Mesothelial cell of epicardium (in vitro differentiated cells): ENCODE measurements at places on chromosomes 4 and X. TPM values are rescaled to one million over a fixed set of nuclear protein-coding genes. Genes with fewer than 3 reads are reported as not detected.

GRCh38 chr4:80592950-80593349, 257.4 kb downstream of the CFAP299 start:
- no peaks in the 10 kb centered on the region for H3K36me3 ChIP-seq
- no peak overlapping the region for H3K4me3 ChIP-seq
- H3K27ac ChIP-seq = no peak overlapping the region
- H3K27me3 ChIP-seq = peaks cover 10% of the 10 kb centered on the region

F11 gene
- 0.11 TPM in 1 of 3 replicates, not detected in the others for total RNA-seq

DGKK gene
- total RNA-seq = 0.04 to 0.07 TPM (median 0.05 TPM) in 3 replicates

GYPA gene
- total RNA-seq = not detected in 3 replicates

DNA sequence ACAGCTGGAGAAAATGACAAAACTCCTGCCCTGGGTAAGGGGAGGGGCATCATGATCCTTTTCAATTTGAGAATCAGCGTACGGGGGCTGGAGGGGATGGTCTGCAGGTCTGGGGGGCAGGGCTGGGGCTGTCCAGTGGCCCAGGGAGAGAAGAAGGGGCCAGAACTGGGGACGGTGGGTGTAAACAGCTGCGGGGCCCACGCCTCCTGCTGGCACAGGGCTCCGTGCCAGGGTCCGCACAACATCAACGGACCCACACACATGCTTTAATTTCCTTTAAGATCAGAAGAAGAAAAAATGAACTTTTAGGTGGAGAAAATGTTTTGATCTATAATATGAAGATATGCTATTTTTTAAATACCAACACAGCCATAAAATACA, 52.1 kb downstream of the PSAPL1 start:
- no peak for DNase-seq
- no peak overlapping the region for H3K27ac ChIP-seq
- H3K4me3 ChIP-seq = no peak overlapping the region
- H3K4me1 ChIP-seq = no peaks in the 10 kb centered on the region

TEC gene
- 2.3 to 3.5 TPM (median 3.3 TPM) in 3 replicates for total RNA-seq

- no peak overlapping the region for H3K27ac ChIP-seq
- no peak for DNase-seq
- H3K4me3 ChIP-seq = no peak overlapping the region
- H3K27me3 ChIP-seq = no peaks in the 10 kb centered on the region
- peaks cover 38% of the 10 kb centered on the region for H3K36me3 ChIP-seq
- no peaks in the 10 kb centered on the region for H3K4me1 ChIP-seq
These were observed 40.5 kb downstream of the LCORL start for GRCh38 chr4:17981063-17981462.

GRCh38 chrX:119424999-119425398, 25.9 kb downstream of the SLC25A43 start:
- H3K36me3 ChIP-seq = peaks cover 7% of the 10 kb centered on the region
- H3K27ac ChIP-seq = no peak overlapping the region
- no peaks in the 10 kb centered on the region for H3K4me1 ChIP-seq
- no peaks in the 10 kb centered on the region for H3K27me3 ChIP-seq

GRCh38 chrX:40411340-40412111, 169.2 kb upstream of the ATP6AP2 start:
- DNase-seq = no peak
- no peaks in the 10 kb centered on the region for H3K27me3 ChIP-seq
- no peaks in the 10 kb centered on the region for H3K4me1 ChIP-seq
- no peaks in the 10 kb centered on the region for H3K36me3 ChIP-seq
- no peak overlapping the region for H3K4me3 ChIP-seq

GRCh38 chr4:177131736-177132135, 177.9 kb upstream of the NEIL3 start:
- no peaks in the 10 kb centered on the region for H3K27me3 ChIP-seq
- H3K36me3 ChIP-seq = peaks cover 6% of the 10 kb centered on the region
- H3K4me3 ChIP-seq = no peak overlapping the region
- DNase-seq = no peak
- H3K4me1 ChIP-seq = no peaks in the 10 kb centered on the region
- H3K27ac ChIP-seq = no peak overlapping the region

GRCh38 chr4:112321776-112322684, 24.9 kb downstream of the ALPK1 start:
- peaks cover 7% of the 10 kb centered on the region for H3K36me3 ChIP-seq
- peak; percentile 44 for DNase-seq
- no peak overlapping the region for H3K4me3 ChIP-seq

DNA sequence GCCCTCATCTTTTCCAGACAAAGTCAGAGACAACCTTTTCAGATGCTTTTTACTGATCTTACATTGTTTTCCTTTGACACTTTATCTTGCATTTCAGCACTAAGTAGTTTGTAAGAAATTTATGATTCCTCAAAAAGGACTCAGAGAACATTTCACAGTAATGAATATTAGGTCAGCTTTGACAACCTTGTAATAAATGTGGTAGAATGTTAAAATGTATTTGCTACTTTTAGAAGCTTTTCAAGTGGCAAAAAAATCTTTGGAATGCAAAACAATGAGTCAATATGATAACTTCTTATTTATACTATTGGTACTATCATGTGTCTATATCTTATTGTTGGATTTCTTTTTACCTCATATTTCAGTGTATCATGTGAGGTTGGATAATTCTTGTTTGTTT, 146.2 kb upstream of the FAT4 start:
- H3K4me3 ChIP-seq = no peak overlapping the region
- no peak overlapping the region for H3K27ac ChIP-seq
- no peaks in the 10 kb centered on the region for H3K27me3 ChIP-seq
- peaks cover 5% of the 10 kb centered on the region for H3K4me1 ChIP-seq
- no peak for DNase-seq
- H3K36me3 ChIP-seq = no peaks in the 10 kb centered on the region

DNA sequence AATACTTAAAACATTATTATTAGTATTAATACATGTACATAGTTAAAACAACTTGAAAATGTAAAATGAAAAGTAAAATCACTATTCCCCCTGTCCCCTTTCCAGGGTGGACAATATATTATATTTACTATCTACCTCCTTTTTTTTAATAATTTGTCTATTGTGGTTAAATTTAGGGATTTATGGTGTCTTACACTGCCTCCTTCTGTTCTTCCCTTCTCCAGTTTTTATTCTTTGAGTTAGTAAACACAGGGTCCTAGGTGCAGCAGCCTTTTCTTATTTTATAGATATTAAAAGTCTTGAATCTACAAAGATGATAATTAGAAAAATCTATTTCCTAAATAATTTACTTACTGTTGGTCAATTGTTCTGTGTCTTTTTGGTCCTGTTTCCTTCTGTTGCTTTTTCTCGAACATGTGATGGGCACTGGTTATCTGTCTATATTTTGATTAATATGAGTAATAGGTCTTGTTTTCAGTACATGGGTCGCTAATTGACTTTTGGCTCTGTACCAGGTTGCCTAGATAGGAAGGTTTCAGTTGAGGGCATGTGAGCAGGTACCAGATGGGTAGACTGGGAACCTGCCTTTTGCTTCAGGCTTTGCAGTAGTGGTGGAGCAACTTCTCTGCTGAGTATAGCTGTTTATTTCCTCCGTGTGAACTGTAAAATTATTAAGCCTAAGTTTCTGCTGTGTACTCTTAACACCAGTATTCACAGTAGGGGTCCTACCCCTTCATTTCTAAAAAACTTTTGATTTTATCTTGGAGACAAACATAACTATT, 1.1 kb downstream of the NUDT9 start:
- no peak for DNase-seq
- peak overlapping the region; percentile 92 for H3K4me3 ChIP-seq
- H3K36me3 ChIP-seq = no peaks in the 10 kb centered on the region
- H3K27me3 ChIP-seq = no peaks in the 10 kb centered on the region
- H3K4me1 ChIP-seq = peaks cover 47% of the 10 kb centered on the region
- peak overlapping the region; percentile 99 for H3K27ac ChIP-seq

DNA sequence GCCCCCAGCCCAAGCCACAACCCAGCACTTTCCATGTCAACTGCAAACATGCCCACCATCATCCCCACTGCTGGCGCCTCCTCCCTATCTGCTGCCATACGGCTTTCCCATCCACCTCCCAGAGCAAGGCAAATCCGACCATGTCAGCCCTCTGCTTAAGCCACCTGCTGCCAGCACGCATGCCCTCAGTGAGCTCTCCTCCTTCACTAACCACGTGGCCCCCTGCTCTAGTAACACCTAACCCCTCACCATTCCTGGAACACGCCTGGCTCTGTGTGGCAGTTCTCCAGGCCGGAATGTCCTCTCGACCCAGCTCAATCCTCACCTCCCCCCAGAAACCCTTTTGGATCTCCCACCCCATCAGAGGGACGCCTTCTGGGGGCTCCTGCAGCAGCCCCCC, 17.4 kb downstream of the BCAP31 start:
- DNase-seq = no peak
- H3K27me3 ChIP-seq = no peaks in the 10 kb centered on the region
- H3K27ac ChIP-seq = no peak overlapping the region
- H3K36me3 ChIP-seq = peaks cover 8% of the 10 kb centered on the region
- H3K4me3 ChIP-seq = no peak overlapping the region

GRCh38 chr4:137644201-137644600, 111.9 kb upstream of the PCDH18 start:
- H3K4me3 ChIP-seq = no peak overlapping the region
- H3K27me3 ChIP-seq = no peaks in the 10 kb centered on the region
- no peak overlapping the region for H3K27ac ChIP-seq
- no peaks in the 10 kb centered on the region for H3K36me3 ChIP-seq
- peaks cover 3% of the 10 kb centered on the region for H3K4me1 ChIP-seq

LONRF3 gene
- total RNA-seq = 0.97 to 1.6 TPM (median 1.3 TPM) in 3 replicates

CCKAR gene
- not detected in 3 replicates for total RNA-seq

DNA sequence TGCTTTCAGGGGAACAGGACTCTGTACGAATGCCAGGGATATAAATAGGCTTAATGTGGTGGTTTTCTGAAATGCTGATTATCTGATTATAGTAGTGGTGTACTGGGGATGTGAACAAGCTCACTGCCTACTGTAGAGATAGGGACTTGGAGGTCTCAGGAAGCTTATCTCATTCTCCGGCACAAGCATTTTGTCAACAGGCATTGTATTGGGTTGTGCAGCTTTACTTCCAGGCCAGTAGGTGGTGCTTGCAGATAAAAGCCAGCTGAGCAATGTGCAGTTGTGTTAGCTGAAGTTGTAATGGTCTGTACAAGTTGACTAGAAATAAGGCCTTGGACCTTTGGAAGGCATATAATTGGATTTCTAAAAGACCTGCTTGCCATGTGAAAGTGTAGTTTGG, 49.5 kb upstream of the TMLHE start:
- no peak overlapping the region for H3K27ac ChIP-seq
- no peak for DNase-seq
- no peaks in the 10 kb centered on the region for H3K4me1 ChIP-seq

DNA sequence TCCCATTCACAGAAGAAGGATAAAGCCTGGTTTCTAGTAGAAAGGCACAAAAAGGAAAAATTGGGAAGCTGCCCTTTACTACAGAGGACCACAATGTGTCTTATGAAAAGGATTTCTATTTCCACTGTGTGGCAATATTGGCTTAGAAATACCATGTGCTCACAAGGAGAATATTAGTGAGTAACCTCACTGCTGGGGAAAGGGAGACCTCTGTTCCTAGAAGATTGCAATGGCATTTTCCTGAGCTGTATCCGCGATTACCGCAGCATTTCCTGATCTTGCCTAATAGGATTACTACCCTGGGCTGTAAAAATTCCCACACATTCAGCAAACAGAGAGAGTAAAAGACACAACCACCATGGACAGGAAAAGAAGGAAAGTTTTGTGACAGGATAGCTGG, 308.8 kb upstream of the TECRL start:
- no peak for DNase-seq
- H3K27ac ChIP-seq = no peak overlapping the region
- no peak overlapping the region for H3K4me3 ChIP-seq
- H3K36me3 ChIP-seq = no peaks in the 10 kb centered on the region
- no peaks in the 10 kb centered on the region for H3K27me3 ChIP-seq
- peaks cover 2% of the 10 kb centered on the region for H3K4me1 ChIP-seq

DNA sequence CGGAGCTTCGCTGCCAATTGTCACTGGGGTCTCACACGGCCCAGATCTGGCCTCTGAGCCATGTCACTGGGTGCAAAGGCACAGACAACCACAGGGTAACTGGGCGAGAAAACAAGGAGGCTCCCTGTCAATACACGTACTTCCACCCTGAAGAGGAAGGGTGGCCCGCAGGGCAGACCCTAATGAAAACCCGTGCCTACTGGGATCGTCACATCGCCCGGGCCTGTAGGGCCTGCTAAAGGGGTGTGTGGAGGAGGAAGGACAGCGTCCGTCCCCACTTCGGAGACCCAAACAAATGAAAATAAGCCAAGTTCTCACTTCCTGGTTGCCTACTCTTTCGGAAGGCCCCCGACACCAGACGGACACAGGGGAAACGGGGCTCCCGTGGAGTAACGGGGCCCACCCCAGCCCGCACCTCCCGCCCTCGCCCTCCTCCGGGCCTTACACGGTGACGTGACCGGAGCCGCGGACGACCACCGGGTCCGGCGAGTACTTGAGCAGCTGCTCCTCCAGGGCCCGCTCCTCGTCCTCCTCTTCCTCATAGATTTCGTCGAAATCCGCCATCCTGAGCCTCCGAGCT, 578 bp downstream of the CHIC2 start:
- peak overlapping the region; percentile 93 for H3K4me3 ChIP-seq
- H3K27me3 ChIP-seq = no peaks in the 10 kb centered on the region
- H3K27ac ChIP-seq = peak overlapping the region; percentile 96
- H3K36me3 ChIP-seq = no peaks in the 10 kb centered on the region

DNA sequence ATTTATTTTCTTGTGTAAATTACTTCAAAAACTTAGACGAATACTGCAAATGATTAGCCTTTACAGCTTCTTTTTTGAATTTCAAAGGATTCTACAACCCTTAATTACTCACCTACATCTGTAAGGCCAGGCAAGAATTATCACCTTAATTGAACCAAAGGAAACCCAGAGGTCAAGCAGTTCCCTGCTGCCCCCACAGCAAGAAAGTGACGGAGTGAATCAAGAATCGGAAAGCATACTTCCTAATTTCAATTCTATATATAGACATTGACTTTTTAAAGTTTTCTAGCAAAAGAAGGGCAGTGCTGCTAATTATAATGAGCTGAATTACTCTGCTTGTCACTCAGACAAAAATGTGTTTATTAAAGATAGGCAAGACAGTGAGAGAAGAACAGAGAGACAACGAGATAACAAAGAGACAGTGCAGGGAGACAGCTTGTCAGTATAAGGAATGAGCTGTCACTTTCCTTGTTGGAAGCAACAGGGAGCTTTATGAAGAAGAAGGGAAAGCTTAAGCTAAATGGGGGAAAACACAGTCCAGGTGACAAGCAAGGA, 47.5 kb upstream of the SPANXN4 start:
- no peak overlapping the region for H3K27ac ChIP-seq
- no peak overlapping the region for H3K4me3 ChIP-seq
- no peaks in the 10 kb centered on the region for H3K27me3 ChIP-seq
- H3K4me1 ChIP-seq = no peaks in the 10 kb centered on the region
- no peak for DNase-seq
- no peaks in the 10 kb centered on the region for H3K36me3 ChIP-seq

GRCh38 chr4:173878701-173879100, 348.7 kb upstream of the HAND2 start:
- H3K27me3 ChIP-seq = peaks cover 9% of the 10 kb centered on the region
- H3K4me1 ChIP-seq = peaks cover 23% of the 10 kb centered on the region
- DNase-seq = no peak
- no peaks in the 10 kb centered on the region for H3K36me3 ChIP-seq
- H3K4me3 ChIP-seq = no peak overlapping the region
- H3K27ac ChIP-seq = peak overlapping the region; percentile 32

GRCh38 chr4:87478732-87479250, 50.4 kb downstream of the SPARCL1 start:
- H3K4me3 ChIP-seq = no peak overlapping the region
- peaks cover 4% of the 10 kb centered on the region for H3K36me3 ChIP-seq
- DNase-seq = no peak
- no peak overlapping the region for H3K27ac ChIP-seq
